CD4-positive, alpha-beta T cell treated with Interleukin-2 at 100 ng/mL for 4 hours (primary cell): ENCODE measurements at places on chromosomes 3 and 15.

GRCh38 chr3:137764563-137765309 is 621 bp downstream of the SOX14 start:
- no peak for DNase-seq

- DNase-seq, result no peak
These were observed 31.6 kb upstream of the NUDT16 start for GRCh38 chr3:131349946-131350347.

GRCh38 chr3:24287755-24288450 is 206.7 kb downstream of the THRB start:
- DNase-seq, result no peak

DNA sequence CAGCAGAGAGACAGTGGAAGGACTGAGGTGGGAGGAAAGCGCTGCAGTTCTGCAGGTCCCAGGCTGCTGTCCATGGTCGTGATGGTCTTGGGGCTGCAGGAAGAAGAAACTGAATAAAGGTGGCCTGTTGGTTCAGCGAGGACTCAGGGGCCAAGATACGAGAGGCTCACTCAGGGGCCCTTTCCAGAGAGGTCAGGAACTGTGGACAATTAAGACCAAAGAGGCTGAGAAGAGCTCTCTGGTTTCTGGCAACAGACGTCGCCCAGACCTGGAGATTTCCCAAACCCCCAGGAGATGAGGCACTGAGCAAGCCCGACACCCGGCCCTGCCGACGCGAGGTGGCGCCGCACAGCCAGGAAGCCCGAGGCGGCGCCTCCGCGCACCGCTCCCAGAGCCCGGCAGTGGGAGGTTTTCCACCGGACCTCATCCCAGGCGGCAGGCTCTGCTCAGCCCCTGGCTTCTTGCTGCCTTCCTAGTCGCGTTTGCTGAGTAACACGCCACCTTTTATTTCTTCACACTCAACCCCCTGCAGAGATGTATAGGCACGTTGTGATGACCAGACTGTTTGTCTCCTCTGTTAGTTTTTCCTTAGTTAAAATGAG is 56.4 kb upstream of the ARRDC4 start:
- no peak for DNase-seq

DNA sequence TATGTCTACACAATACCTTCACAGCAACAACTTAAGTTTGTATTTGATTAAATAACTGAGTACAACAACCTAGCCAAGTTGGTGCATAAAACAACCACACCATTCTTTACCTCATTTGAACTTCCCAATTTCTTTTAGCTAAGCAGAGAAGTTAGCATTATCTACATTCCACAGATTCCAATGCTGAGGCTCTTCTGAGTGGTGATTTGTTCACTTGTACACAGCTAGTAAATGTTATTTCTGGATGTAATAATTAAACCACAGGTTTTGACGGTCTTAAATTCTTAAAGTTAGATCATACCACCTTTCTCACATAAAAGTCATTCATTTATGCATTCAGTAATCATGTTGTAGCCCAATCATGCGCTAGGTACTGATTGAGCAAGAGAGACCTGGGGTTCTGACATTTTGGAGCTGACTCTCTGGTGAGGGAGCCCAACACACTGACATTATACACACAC is 102.5 kb downstream of the SST start:
- no peak for DNase-seq

GRCh38 chr3:127615631-127616305 is 13.2 kb upstream of the PODXL2 start:
- no peak for DNase-seq
